ENCODE measurements at places on chromosomes 4 and X.

DNA sequence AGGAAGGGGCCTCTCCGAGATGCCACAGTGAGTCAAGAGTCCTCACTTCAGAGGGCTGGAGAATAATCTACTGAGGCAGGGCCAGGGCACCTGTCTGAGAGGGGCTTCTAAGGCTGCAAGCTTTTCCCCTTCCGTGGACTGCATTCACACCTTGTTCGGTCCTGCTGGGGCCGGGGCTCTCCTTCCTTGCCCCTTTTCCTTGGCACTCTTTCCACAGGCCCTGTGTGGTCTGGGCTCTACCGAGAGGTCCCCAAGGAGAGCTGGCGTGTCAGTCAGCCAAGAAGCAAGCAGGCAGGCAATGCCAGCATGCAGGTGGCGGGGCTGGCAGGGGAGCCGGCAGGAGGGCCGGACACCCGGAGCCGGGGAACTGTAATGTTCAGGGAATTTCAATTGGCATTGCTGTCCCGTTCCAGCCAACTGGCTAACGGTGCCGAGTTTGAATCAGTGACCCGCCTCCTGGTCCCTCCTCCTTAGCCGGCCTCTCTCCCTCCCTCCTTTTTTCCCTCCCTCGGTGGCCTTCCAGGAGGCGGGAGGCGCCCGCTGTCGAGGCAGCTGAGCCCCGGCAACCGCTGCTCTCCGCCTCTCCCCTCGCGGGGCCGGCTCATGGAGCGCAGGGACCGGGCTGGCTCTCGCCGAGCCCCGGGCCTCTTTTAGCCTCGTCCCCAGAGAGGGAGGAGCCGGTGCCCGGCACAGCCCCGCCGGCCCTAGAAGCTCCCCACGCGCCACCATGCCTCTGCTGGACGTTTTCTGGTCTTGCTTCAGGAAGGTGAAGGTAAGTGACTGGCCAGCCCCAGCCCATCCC lies at the start of gene STARD8:
Gene STARD8 (plus strand): TSS at position 511 of the 802 bp plus-strand sequence. CDS start 217 bp downstream, at position 728.
- DNase-seq: peak; percentile 11

DNA sequence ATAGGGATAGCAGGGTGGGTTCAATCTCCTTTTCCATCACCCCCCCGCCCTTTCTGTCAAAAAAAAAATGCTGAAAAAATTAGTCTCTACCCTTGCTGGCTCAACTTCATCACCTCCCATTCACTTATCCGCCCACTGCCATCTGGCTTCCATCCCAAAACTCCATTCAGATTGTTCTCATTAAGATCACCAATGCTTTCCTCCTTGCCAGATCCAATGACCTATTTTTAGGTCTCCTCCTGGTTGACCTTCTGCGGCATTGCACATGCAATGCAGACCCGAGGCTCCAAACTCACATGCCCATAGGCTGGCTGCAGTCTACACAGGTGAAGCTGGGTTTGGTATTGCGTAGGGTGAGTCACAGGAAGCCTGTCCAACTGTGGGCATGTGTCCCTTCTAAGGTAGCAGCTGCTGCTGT lies 21.1 kb upstream of the STIM2 start:
- DNase-seq: no peak

DNA sequence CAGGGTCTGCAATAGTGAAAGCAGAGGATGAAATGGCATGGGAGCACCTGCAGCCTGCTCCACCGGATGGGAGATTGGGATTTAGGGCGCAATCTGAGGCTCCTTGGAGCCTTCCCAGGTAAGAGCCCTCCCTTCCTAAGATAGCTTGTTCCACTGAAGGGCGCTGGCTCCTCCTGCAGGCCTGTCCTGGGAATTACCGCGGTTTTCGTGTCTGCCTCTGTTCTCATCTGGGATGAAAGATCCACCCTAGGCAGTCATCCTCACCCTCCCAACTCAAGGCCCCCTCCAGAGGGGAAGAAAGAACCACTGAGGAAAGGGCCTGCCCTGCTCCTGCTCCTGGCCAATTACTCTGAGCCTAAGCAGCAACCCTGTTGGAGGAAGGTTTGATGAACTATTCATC lies 547.5 kb downstream of the SMARCA1 start:
- DNase-seq: no peak

DNA sequence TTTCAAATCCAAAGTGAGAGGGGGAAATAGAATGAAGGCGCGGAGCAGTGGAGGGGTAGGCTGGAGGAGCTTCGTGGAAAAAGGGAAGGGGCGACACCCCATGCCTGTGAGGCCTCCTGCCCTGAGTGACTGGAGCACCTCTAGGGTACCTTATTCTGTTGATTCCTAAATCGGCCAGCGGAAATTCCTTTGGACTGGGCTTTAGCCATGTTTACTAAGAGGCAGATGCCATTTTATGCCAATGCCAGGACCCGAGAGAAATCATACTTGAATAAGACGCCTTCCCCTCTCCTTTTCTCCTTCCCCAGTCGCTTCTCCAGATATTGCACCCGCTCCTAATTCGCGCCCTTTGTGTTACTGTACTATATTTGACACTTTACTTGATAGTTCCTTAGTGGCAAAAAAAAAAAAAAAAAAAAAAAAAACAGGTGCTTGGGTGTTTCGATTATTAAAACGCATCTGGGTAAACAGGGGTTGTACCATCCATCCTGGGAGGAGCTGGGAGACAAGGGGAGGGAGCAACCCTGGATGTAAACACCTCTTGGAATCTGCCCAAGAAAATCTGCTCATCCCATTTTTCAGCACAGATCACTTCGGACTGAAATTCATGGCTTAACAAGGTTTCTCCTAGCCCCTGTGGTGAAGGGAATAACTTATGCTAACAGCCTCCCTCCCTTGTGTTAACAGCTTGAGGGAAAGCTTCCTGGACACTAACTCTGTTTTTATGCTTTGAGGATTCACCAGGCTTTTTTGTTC lies 1.5 kb downstream of the BMP3 start:
- no peak for DNase-seq

GRCh38 chrX:150472306-150472705 lies 96.1 kb upstream of the MTM1 start:
- DNase-seq: no peak

- DNase-seq: no peak
These were observed 34.6 kb downstream of the LIMCH1 start for GRCh38 chr4:41572516-41572915.

GRCh38 chrX:42934020-42934726 lies 156.2 kb upstream of the PPP1R2C start:
- DNase-seq: no peak

GRCh38 chrX:27465036-27465435 lies 1.9 kb upstream of the PPP4R3C start:
- DNase-seq: no peak

DNA sequence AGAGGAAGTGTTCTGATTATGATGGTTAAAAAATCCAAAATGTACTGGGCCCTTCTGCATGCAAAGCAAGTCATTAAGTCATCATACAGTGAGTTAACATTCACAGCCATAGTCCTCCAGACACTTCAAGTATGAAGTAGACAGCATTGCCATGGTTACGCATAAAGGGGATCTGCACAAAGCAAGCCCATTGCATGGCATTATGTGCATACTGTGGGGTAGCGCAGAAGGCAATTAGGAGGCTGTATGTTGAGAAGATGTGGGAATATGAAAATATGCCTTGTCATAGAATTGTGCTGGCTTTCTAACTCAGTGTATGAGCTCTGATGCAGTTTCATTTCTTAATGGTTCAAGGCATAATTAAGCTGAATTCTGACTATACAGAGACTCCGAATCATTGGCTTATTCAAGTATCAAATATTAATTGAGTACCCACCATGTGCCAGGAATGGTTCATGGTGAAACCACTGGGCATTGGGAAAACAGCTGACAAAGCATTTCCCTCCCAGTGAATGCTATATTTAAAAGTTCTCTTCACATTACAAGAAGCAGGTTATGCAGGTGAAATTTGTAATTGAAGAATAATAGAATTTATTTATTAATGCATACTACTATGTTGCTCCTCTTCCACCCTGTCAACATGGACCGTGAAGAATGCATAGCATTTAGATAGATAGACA lies 588.9 kb downstream of the ZNF674 start:
- DNase-seq: no peak

DNA sequence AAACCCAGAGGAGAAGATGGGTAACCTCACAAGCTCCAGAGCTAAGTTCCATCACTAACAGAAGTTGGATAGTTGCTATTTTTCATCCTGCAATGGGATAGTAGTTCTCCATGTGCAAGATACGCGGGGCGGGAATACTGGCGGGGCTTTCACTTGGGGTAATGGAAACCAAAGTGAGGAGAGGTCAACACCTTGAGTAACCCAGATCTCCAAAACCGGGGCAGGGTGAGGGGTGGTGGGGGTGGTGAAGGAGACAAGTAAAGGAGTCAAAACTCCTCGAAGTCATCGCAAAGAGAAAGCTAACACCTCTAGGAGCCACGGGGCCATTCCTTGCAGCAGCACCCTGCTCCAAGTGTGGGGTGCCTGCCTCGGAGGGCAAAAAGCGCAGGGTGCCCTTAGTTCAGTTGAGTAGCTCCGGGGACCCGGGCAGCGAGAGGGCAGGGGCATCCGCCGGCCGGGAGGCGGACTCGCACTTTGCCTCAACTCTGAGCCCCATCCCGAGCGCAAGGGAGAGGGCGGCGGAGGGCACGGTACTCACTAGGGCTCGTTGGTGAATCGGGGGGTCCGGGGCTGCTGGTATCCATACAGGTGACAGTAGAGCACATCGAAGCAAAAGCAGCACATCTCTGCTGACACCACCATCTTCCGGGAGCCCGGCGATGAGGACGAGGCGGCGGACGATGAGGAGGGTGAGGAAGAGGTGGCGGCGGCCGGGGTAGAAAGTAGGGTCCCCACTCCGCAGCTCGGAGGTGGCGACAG lies 645 bp downstream of the AMMECR1 start:
- DNase-seq: no peak

- no peak for DNase-seq
These were observed 526.3 kb downstream of the SPRY1 start for GRCh38 chr4:123922847-123923246.

- peak; percentile 59 for DNase-seq
These were observed 53.4 kb downstream of the ABCG2 start for GRCh38 chr4:88104902-88105610.

Data from brain microvascular endothelial cell (primary cell).